ENCODE measurements at places on chromosomes 3 and 15. TPM values are rescaled to one million over a fixed set of nuclear protein-coding genes. Genes with fewer than 3 reads are reported as not detected.

DNA sequence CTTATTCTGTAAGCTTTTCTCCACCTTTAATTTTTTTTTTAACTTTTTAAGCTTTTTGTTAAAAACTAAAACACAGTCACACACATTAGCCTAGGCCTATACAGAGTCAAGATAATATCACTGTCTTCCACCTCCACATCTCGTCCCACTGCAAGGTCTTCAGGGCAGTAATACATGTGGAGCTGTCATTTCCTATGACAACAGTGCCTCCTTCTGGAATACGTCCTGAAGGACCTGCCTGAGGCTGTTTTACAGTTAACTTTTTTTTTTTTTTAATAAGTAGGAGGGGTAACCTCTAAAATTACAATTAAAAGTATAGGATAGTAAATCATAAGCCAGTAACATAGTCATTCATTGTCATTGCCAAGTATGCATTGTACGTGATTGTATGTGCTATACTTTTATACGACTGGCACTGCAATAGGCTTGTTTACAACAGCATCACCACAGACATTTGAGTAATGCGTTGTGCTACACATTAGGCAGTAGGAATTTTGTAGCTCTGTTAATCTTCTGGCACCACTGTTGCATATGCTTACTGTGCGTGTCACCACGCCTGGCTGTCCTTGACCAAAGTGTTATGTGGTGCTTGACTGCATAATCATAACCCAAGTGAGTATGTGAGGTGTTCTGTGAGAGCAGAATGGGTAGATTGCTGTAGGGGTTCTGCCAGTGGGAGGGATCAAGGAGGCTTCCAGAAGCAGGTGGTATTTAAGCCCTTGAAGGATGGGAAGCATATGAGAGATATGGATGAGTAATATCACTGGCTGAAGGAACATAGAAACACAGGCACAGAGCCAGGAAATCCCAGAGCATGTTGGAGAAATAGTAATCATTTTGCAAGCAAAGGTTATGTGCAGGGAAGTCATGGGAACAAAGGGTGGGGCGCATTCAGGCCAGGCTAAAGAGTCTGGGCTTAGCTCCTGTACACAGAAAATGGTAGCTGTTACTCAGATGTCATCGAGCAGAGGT, 18.3 kb downstream of the FBXO22 start:
- DNase-seq, result peak; percentile 94

- DNase-seq, result no peak
Measured at GRCh38 chr3:189132839-189133238, 38.9 kb upstream of the TPRG1 start.

DNA sequence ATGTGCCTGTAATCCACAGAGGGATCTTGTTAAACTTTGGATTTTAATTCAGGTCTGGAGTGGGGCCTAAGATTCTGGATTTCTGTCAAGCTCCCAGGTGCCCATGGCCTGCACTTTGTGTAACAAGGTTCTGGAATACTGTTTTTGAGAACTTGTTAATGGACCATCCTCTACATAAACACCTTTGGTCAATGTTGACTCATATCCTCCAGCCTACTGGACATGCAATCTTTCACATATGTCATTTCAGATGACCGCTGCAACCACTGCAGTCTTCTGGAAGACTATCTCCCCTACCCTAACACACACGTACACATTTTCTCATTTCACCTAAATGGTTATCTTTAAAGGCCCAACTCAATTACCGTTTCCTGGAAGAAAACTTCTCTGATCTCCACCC, 302.1 kb upstream of the TPRG1 start:
- no peak for DNase-seq

- DNase-seq, result no peak
Measured at GRCh38 chr3:14430053-14430452, 27.6 kb downstream of the SLC6A6 start.

- DNase-seq, result no peak
Measured at GRCh38 chr15:66646308-66646707, 55.7 kb upstream of the SMAD6 start.

DNA sequence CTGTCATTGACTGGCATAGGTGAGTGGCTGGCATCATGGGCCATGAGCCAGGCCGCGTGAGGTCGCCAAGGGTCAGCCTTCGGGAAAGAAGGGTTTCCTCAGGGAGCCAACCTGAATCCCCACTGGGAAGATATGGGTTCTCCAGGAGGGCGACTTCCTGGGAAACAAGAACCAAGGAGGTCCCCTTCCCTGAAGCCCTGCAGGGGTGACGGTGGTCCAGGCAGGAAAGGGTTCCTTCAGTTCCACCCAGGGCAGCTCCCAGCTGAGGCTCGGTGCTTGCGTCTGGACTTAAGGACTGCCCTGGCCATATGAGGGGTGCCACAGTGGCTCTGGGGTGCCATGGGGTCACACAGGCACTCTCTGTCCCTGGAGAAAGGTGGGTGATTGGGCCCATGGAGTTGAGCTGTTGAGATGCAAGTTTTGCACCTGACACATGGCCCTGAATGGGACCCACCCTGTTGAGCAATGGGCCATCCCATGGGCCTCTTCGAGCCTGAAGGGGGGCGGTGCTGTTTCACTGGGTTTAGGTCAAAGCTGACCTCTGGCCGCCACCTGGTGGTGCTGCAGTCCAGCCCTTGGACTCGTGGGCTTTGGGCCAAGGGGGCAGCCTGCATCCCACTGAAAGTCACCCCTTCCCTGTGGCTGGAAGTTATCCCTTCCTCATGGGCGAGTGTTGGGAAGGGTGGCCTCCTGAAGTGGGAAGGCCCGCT, 228.1 kb downstream of the SNRPN start:
- DNase-seq, result no peak

The ANKUB1 gene
- 40.9 TPM for total RNA-seq

- no peak for DNase-seq
Measured at GRCh38 chr3:49341996-49342395, 2.1 kb upstream of the USP4 start.
